Cerebellar nuclear complex (tissue), 1 donor: ENCODE measurements at places on chromosomes 3 and 15.

DNA sequence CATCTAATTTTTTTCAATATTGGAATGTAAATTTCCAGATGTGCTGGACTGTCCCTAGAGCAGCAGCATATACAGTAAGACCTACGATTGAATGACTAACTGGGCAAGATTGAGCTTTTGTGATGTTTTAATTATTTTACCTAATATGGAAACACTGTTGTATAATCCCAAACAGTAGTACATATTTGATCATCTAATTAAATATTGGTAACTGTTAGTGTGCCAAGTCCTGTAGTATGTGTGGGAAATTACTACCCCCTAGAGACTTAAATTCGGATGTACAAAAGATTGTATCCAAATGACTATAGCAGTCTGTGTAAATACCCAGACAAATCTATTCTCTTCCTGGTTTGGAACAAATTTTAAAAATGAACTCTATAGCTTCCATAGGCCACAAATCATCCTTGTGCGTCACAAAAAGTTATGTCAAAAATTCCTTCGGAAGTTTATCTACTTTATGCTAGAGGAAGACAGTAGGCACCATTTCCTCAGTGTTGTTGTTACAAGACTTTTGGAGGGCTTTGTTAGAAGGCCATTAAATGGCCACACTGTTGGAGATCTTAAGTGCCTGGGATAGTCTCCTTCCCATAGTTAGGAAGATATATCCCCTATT, 41.6 kb downstream of the NKIRAS1 start:
- DNase-seq, result no peak

GRCh38 chr3:21860082-21860475, 109.1 kb upstream of the ZNF385D start:
- DNase-seq, result no peak

- no peak for DNase-seq
Measured at GRCh38 chr3:18127859-18128681, 297.1 kb downstream of the SATB1 start.

DNA sequence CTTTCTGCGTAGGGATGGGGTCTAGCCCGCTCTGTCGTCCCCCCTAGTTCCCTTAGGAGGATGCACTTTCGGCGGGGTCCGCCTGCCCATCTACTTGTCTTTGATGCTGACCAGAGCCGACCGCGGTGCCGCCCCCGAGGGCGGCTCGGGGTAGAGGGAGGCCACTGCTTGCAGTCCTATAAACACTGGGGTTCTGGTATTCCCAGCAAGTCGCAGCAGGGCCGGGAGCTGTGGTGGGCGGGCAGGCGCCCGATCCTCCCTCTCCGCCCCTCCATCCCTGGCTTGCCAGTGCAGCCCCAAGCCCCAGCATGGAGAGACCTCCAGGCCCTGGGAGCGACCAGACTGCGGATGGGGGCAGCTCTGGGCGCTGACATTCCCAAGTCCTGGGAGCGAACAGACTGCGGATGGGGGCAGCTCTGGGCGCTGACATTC, 830 bp downstream of the SEMA4B start:
- DNase-seq, result no peak

DNA sequence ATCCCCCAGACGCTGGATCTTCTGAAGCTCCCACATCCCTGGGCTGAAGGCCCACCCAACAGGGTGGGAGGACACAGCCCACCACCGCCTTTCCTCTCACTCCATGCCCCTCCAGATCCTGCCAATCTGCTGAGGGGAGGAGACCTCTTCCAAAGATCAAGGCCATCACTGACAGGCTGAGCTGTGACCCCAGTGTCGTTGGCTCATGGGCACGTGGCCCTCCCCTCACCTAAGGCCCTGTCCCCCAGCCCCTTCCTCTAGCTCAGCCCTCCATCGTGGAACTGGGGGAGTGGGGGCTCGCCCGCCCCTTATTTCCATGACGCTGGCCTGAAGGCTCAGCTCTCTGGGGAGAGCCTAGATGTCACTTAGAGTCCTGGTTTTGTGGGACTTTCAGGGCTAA, 10.4 kb downstream of the C3orf18 start:
- DNase-seq, result no peak

GRCh38 chr3:124092811-124093210, 100.9 kb upstream of the ROPN1 start:
- no peak for DNase-seq

DNA sequence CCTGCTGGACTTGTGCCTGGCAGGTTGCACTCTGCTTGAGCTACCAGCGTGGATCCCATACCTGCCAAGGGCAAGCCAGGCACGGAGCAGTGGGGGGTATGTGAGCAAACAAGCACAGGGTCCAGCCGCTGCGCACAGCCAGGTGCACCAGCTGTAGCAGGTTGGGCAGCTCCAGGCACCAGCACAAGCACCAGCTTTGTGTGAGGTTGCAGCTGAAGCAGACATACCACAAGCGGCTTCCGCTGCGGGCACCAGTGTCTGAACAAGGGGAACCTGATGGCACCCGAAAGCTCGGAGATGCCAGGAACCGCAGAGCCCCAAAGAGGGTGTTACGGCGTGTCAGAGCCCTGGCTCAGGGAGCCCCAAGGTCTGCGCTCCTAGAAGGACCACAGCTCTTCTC, 472.7 kb upstream of the ARL6 start:
- no peak for DNase-seq

- no peak for DNase-seq
Measured at GRCh38 chr3:73365756-73366397, 258.9 kb downstream of the PDZRN3 start.

GRCh38 chr15:93835344-93835743, 396.0 kb upstream of the MCTP2 start:
- DNase-seq, result no peak

- DNase-seq, result no peak
Measured at GRCh38 chr15:39580485-39581241, at the start of gene THBS1. Gene THBS1 (plus strand): TSS chr15:39581079. CDS start chr15:39581858, 779 bp downstream.
